Activated CD4-positive, alpha-beta T cell treated with anti-CD3 and anti-CD28 coated beads for 36 hours (primary cell): ENCODE measurements at places on chromosomes 5 and 9.

- DNase-seq: no peak
Measured at GRCh38 chr5:51394609-51395008, 11.4 kb downstream of the ISL1 start.

GRCh38 chr9:38622288-38622674, 1.9 kb upstream of the ANKRD18A start:
- peak; percentile 30 for DNase-seq

GRCh38 chr5:169706758-169707450, 69.8 kb downstream of the DOCK2 start:
- peak; percentile 29 for DNase-seq

- DNase-seq: peak; percentile 66
Measured at GRCh38 chr9:6598249-6598725, 47.2 kb downstream of the GLDC start.

DNA sequence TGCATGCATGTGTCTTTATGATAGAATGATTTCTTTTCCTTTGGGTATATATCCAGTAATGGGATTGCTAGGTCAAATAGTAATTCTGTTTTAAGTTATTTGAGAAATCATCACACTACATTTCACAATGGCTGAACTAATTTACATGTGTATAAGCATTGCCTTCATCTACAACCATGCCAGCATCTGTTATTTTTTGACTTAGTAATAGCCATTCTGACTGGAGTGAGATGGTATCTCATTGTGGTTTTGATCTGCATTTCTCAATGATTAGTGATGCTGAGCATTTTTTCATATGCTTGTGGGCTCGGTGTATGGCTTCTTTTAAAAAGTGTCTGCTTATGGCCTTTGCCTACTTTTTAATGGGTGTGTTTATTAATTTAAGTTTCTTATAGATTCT, 102.3 kb upstream of the CCDC112 start:
- no peak for DNase-seq

DNA sequence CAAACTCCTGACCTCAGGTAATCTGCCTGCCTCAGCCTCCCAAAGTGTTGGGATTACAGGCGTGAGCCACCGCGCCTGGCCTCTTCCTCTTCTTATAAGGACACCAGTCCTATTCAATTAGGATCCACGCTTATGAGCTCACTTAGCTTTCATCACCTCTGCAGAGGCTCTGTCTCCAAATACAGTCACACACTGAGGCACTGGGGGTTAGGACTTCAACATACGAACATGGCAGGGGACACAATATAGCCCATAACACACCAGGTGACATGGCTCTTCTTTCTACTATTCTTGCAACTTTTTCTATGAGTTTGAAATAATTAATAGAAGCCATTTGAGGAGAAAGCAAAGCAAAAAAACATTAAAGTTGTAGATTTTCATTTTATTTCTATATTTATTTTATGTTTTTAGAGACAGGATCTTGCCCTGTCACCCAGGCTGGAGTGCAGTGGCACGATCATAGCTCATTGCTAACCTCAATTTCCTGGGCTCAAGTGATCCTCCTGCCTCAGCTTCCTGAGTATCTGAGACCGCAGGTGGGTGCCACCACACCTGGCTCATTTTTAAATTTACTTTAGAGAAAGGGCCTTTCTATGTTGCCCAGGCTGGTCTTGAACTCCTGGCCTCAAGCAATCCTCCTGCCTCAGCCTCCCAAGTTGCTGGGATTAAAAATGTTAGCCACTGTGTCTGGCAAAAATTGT, 6.0 kb upstream of the PRRT1B start:
- DNase-seq: no peak

DNA sequence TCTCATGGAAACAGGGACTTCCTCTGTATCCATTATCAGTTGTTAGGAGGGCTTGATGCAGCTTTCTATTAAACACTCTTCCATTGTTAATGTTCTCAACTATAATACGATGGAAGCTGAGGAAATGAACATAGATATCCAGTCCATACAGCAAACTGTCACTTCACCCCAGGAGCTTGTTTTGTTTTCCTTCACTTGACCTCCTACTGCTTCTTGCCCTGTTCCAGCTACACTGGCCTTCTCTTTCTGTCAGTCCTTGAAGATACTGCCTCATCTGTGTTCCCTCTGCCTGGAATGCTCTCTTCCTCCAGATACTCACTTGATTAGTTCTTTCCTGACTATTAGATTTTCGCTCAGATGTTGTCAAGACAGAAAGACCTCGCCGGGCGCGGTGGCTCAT, 17.1 kb downstream of the CTNNA1 start:
- DNase-seq: no peak

DNA sequence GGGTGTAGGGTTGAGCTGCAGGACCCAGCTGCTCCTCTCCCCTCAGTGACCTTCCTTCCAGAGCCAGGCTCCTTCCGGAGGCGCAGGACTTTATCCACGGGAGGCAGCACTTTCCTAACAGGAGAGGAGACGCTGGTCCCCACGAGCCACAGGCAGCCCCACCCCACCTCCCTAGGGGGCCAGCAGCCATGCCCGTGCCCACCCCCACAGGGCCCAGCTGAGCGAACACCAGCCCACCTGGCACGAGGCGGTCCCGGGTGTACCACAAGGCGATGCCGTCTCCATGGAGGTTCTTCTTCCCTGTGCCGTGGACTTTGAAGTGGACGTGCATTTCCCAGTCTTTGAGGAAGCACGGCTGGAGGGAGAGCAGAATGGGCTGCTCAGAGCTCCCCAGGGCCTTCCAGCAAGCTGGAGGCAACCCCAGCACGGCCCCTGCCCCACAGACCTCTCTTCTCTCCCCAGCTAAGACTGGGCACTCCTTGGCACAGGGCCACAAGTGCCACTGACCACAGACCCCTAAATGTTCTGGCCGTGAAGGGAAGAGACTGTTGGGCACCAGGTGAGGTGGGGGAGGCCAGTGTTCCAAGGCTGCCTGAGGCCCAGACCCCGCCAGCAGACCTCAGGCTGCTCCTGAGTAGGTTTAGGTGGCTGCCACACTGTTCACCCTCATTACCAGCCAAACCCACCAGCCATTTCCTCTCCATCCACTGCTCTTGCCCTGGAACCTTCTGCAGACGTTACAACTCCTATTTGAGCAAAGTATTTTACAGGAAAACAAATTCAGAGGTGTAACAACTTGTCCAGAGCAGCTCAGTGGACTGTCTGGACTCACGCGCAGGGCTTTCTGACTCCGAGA, 13.0 kb downstream of the LMAN2 start:
- no peak for DNase-seq

GRCh38 chr5:84729326-84729725, 344.6 kb upstream of the EDIL3 start:
- DNase-seq: no peak

DNA sequence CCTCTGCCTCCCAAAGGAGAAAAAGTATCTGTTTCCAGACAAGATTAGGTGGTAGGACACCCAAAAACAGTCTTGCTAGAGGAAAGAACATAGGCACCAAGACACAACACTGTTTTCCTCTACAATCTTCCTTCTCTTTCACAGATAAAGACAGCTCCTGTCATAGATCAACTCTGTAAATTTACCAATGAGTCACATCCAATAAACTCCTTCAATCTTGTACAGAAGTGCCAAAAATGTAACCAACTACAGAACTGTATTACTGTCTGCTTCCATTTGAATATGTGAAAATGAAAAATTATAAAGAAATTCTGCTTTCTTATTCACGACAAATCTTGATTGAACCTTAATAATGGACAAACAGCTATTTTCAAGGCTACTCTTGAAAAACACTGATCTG, 286.9 kb downstream of the PLK2 start:
- no peak for DNase-seq

DNA sequence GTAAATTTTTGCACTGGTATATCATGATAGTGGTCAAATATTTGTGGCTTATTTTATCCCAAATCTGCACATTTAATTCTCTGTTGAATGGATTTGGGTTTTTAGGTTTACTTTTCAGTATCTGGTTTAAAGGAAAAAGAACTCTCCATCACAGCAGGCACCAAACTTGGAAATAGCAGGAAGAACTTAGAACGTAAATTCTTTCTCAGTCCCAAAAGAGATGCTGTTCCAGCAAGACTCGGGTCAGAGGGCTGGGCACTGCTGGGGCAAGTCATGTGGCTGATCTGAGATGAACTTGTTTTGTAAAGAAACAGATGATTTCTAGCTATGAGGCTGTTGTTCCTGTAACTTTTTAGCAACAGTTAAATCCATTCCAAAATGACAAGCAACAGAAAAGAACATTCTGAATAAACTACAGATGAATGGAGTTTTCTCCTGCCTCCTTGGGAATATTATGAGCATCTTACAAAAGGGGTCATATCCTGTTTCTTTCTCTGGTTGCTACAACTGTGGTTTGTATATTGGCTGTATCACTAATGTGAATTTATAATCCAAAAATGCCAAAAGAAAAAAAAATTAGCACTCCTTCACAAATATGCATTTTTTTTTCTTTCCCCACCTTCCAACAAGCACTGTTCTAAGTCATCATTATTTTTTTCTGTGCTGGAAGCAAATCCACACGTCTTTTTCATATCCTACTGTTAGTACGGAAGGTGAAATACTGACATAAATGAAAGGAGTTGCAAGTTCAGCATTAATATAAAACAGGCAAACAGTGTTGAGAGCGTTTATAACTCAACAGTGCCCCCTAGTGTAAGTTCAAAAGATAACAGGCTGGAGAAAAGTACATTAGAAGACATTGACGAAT, 31.1 kb downstream of the OR2K2 start:
- no peak for DNase-seq

DNA sequence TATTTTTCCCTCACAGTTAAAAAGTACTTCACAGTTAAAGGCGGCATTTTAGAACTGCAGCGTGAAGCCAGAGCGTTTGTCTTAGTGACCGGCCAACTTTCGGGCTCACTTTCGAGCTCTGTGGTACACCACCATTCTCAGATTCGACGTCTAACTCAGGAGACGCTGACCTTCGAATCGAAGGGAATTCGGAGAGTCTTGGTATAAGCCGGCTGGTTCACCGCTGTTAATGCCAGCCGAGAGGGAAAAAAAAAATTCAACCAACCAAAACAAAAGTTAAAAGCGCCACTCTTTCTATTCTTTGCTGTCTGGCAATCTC, 544 bp upstream of the SNX24 start:
- peak; percentile 9 for DNase-seq

- DNase-seq: no peak
Measured at GRCh38 chr5:145917288-145917687, 19.1 kb upstream of the SH3RF2 start.

- no peak for DNase-seq
Measured at GRCh38 chr5:96473155-96473554, 40.1 kb upstream of the PCSK1 start.

GRCh38 chr5:55232985-55233928, at the start of gene CCNO:
Gene CCNO (minus strand): TSS chr5:55233608. CDS start chr5:55233523, 85 bp downstream.
- peak; percentile 75 for DNase-seq

DNA sequence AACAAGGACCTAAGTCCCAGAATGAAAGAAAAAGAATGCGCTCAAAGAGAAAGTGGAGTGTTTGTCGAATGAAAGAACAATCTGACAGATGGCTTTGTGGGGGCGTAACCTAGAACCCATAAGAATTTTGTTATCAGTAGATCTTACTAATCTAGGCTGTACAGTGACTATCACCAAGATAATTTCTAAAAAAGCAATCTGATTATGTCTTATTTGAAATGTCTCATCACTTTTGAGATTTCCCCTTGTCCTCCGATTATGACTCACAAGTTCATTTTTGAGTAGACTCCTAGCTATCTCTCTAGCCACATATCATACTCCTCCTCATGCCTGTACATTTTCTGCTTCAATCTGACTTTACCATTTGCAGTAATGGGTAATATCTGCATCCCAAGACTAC, 135.6 kb upstream of the SMARCA2 start:
- DNase-seq: peak; percentile 59

GRCh38 chr5:173565491-173566072, 50.9 kb downstream of the BOD1 start:
- no peak for DNase-seq

DNA sequence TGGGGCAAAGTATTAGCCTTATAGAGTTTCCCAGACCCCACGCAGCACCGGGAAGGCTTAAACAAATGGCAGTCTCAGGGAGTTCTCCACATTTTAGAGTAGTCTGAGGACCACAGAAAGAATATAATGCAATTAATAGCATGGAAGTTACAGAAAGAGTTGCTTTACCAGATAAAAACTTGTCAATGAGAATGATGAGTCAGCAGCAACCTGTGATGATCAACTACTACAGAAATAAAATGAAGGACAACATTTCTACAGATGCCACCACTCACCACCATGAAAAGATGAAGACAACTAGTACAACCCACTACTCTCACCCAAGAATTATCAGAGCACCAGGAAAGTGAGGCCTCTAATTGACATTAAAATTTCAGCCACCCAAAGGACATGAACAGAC, 120.7 kb downstream of the NR2F1-AS1 start:
- no peak for DNase-seq

DNA sequence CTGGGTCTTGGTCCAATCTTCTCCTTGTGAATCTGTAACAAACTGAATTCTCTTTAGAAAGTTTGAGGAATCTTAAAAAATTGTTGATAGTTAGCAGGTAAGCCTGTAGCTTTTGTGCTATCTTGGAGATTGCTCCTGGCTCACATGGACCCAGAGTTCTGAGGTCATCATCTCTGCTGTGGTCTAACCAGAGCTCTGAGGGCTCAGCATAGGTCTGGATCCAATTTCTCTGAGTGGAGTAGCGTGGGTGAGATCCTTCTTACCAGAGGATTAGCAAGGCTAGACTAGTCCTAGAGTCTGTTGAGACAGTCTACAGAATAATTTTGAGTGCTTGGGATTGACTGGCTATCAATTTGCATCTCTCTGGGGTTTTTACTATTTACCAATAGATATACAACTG, 60.5 kb upstream of the IL6ST start:
- DNase-seq: no peak

DNA sequence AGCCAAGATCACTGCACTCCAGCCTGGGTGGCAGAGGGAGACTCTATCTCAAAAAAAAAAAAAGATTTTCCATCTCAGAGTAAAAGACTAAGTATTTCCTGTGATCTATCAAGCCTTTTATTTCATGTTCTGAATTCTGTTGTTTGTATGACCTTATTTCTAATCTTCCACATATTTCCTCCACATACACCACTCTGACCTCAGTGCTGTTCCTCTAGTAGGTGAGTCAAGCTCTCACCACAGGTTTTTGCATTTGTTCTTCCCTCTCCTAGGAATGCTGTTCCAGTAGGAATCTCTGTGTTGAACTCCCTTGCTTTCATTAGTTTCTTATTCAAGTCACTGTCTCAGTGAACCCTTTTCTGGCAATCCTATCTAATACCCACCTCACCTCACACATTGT, 68.1 kb downstream of the INVS start:
- no peak for DNase-seq

- no peak for DNase-seq
Measured at GRCh38 chr9:30116673-30117217, 2267.7 kb upstream of the ACO1 start.
